ENCODE measurements at places on chromosomes 4 and X.

GRCh38 chr4:88879991-88880390, 177.0 kb downstream of the FAM13A start:
- no peak for DNase-seq

DNA sequence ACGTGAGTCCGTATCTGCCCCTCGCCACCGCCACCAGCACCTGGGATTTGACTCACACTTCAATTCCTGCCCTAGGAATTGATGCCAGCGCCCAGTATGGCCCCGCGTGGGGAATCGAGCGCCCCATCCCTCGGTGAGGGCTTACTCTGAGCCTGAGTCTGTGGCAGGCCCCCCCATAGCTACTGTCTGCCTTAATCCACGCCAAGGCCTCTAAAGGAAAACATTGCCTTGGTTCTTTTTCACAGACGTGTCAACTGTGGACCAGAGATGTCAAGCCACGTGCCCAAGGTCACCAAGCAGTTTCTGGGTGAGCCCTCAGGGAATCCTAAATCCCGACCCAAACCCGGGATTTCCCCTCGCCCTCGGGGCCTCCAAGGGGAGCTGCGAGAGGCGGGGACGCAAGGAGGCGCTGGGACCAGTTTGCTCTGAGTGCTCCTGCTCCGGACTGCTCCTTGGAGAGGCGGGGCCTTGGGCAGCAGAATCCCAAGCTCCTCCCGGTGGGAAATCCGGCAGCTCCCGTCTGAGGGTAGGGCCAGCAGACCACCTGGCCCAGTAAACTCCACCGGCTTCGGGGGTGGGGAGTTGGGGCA, 12.9 kb downstream of the MSX1 start:
- DNase-seq: no peak

DNA sequence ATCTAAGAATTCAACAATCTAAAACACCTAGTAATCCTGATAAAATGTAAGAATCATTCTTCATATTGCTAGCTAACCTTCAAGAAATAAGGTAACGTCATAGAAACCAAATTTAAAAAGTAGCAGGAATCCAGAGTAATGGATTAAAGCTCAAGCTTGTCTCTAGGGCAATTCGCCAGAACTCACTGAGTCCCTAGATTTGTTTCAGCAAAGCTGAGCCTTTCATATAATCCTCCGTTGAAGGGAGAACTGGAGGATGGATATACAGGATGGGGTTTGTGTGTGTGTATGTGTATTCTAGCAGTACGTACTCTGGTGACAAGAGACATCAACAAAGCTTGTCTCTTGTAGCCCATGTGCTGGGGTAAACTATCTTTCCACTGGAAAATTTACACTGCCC, 2173.5 kb upstream of the AGA start:
- DNase-seq: no peak

DNA sequence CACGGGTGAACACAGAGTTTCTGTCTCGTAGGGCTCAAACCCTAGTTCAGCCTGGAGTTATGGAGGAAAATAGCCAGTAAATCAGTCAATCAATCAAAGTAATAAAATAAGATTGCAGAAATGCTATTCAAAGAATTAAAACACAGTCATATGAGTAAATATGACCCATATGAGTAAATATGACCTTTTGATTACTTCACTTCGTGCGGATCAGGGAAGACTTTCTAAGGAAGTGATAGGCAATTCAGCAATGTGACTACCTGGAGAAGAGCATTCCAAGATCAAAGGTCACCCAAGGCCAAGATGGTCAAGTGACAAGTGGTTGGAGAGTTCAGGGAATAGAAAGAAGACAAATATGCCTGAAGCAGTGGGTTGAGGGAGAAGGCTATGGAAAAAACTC, 722.6 kb downstream of the ADGRL3 start:
- DNase-seq: no peak

DNA sequence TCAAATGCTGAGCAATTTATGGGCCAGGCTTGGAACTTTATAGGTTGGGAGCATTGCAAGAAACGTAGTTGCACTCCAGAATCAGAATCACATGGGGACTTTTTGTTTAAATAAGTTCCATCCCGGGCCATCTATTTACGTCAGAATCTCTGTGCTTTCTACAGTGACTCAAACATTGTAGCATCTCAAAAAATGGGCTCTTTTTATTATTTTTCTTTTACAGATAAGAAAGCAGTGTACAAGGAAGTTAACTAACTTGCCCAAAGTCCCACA, 10.2 kb downstream of the CC2D2A start:
- no peak for DNase-seq

DNA sequence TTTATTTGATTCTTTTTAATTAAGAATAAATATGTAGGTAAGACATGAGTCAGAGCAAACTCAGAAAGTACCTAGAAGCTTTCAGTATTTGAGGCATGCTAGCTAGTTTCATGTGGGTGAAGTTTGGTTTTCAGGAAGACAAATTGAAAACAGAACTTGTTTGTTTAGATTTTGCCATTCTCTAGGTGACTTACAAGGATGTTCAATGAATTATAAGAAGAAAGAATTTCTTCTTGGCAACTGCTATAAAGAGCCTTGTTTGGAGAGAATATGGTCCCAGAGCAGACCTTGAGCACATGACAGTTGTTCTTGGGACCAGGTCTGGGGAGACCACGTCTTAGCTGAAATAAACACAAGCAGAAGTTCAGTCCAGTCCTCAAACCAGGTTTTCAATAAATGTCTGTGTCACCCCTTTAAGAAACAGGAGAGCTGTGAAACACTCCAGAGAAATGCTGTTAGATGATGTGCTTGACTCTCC, 38.0 kb upstream of the IL21 start:
- DNase-seq: no peak

- DNase-seq: no peak
Measured at GRCh38 chr4:8221476-8221875, 22.4 kb downstream of the SH3TC1 start.

DNA sequence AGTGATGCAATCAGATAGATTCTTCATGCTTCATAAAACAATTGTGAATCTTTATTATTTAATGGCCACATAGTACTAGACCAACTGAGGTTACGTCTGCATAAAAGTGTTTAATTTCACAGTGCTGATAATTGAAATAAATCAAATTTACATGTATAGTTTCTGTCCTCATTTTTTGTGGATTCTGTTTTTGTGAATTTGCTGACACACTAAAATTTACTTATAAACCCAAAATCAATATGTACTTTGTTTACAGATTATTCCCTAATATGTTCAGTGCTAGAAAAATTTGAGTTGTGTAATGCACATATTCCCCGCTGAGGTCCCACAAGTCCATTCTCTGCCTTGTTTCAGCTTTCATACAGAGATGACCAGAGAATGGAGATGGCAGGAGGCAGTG, 759.8 kb downstream of the CENPC start:
- no peak for DNase-seq

- no peak for DNase-seq
Measured at GRCh38 chr4:165201806-165202205, 5.6 kb upstream of the KLHL2 start.

DNA sequence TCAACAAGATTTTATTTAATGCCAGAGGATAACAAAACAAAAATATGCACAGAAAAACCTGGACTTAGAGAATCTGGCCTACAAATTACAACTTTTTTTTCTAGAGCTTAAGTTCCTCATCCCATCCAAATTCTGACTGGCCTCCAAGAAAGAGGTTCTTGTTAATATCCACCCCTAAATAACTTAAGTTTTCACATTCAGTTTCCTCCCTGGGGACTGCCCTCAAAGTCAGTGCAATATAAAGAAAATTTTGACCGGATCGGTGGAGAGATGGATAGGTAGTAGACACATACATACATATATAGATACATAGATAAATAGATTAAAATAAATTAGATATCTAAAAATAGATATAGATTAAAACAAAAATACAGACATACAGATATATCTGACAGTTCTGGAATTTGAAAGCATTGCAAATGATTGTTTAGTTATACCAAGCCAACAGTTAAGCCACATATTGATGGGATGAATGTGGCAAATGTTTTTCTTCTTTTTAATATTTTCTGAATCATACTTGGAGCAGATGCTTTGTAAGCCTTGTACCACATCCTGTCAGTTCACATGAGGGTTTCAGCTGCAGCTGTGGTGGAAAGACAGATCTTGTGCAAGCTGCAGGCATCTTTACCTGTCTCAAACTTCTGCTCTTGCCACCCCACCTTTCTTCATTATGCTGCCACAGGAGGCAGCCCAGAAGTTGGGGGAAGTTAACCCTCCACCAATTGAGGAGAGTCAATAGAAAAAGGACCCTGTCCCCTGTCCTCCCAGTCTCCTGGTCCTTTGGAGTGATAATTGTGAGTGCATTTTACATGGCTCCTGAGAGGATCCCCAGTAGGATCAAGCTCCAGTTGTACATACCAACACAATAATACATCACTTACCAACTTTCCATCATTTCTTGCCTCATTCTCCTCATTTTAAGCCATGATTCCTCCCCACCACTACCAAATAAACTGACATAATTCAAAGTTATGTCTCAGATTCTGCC, 58.5 kb upstream of the PRDM8 start:
- DNase-seq: no peak

GRCh38 chr4:90994851-90995574, 867.8 kb downstream of the CCSER1 start:
- no peak for DNase-seq

DNA sequence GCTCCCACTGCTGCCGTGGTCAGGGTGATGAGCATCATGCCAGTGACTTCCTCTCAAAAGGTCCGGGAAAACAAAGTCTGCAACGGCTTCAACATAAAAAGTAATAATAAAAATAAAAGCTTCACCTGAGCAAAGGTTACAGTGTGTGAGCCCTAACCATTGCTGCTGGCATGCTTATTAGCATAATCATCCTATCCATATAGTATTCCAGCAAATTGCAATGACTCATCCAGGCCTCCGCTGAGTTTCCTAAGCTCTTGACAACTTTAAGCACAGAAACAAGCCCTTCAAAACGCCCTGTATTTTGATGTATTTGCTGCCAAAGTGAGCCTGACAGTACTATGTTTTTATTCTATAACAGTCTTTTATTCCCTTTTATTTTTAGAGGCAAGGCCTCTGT, 100.5 kb downstream of the AASDH start:
- DNase-seq: no peak

DNA sequence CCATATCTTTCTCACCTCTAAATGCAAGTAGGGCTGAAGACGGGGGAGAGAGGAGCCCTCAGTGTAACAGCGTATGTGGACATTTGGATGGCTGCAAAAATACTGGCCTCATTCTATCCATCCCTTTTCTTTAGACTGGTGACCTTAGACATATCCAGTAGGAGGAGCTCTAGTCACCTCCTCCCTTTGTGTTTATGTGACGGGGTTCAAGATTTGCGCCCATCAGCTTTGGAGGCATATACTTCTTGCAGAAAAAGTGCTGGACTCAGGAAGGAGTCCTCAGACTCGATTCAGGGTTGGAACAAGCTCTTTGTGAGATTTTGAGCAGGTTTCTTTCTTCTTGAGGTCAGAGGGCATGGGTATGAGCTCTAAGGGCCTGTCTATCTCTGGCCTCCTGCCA, 86.2 kb downstream of the MAMLD1 start:
- no peak for DNase-seq

DNA sequence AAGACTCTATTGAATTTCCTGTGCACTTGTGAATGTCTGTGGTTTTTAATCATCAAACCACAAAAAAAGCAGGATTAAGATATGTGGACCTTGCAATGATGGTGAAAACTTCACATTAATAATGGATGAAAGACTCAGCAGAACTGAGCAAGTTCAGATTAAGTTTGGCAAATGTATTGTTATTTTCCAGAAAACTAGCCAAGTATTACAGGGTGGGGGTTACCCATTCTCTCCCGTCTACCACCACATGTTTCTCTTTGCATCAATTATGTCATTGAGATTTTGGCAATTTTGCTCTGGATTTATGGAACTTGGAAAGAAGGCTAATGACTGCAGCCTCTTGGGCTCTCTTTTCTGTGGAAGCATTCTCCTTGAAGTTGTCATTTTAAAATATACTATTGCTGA, 577.1 kb downstream of the ANKRD50 start:
- DNase-seq: no peak

- no peak for DNase-seq
Measured at GRCh38 chrX:133308499-133308897, 90.3 kb upstream of the TFDP3 start.

- peak; percentile 0 for DNase-seq
Measured at GRCh38 chr4:915041-915474, 17.1 kb downstream of the GAK start.

- no peak for DNase-seq
Measured at GRCh38 chr4:66014146-66014765, 344.0 kb upstream of the EPHA5 start.

- no peak for DNase-seq
Measured at GRCh38 chr4:174053895-174054294, 229.6 kb downstream of the FBXO8 start.

GRCh38 chr4:8090312-8090711, 68.3 kb downstream of the ABLIM2 start:
- no peak for DNase-seq

DNA sequence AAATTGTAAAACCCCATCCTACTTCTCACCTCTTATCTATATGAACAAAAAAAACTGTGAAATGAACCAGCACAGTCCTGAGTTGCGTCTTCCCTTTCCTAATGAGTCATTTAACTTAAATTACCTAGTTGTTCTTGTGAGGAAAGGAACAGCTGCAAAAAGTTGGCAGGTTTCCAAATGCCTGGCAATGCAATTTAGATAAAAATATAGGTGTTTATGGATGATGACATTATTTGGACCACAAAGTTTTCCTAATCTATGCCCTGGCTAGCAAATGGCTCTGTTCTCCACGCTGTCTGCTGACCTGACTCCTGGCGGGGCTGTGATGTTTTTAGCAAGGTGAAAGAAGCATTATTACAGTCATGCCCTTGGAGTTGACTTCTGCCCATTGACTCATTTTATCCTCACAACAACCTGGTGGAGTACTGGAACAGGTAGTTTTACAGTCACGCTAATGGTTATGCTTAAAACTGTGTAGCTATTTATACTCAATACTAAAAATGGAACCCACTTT, 29.8 kb upstream of the RELL1 start:
- DNase-seq: no peak

DNA sequence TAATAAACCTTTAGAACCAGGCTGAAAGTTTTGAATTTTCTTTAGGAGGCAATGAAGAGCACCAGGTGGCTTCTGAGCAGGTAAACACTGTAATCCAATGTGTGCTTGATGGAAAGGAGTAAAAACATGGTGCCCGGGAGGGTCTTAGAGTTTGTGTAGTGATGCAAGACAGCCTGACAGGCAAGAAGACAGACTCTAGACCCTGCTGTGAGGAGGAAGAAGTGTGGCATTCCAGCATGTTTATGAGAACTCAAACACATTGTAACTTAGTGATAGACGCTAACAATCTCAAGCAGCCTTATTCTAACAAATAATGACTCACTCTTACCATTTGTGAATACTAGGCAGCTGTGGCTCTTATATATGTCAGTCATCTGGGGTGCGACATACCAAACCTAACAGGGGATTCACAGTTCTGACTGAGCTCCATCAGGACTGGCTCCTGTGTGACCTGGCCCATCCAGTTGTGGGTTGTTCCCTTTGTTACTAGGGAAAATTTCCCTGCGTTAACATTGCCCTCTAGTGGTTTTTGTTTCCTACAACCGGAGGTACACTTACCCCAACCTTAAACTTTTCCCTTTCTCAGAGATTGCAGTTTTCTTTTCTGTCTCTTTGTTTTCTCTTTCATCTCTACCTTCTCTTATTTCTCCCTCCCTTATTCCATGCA, 53.8 kb downstream of the VSIG4 start:
- DNase-seq: peak; percentile 3
